ENCODE measurements at places on chromosomes 5 and 9.

DNA sequence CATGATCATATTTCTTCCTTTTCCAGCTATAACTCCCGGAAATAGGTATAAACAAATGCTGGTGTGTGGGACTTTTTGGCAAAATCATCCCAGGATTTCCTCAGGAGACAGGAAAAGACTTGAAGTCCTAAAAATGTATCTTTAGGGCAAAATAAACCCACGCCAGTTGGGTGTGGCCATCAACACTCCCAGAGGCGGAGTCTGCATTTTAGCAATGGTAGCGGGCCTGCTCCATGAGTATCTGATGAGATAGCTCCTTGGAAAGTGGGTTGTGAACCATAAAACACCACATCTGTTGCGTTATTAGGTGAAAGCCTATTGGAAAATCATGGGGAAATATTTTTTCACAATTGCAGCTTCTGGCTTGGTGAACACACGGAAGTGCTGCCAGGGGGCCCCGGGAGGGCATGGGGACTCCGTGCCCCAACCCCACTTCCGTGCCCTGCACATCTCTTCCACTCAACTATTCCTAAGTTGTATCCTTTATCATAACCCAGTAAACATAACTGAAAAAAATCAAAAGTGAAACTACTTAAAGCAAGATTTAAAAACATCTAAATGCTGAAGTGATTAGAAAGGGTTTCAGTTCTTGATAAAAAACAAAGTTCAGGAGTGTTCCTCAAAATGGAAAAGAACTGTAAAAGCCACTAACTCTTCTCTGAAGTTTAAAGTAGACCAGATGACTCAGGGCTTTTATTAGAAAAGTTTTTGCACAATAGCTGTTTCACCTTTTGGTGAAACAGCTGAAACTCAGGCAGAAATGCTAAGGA is 111.2 kb downstream of the LRRC70 start:
- DNase-seq = peak; percentile 1

- peak; percentile 67 for DNase-seq
Observed at GRCh38 chr9:134607971-134608370, 33.6 kb upstream of the COL5A1 start.

DNA sequence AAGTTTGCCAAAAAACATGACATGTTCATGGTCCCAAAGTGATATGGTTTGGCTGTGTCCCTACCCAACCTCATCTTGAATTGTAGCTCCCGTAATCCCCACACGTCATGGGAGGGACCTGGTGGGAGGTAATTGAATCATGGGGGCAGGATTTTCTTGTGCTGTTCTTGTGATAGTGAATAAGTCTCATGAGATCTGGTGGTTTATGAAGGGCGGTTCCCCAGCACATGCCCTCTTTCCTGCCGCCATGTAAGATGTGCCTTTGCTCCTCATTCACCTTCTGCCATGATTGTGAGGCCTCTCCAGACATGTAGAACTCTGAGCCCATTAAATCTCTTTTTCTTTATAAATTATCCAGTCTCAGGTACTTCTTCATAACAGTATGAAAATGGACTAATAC is 322.1 kb downstream of the MED10 start:
- DNase-seq = no peak

GRCh38 chr5:39159811-39160490 is 59.4 kb downstream of the FYB1 start:
- DNase-seq = no peak

GRCh38 chr5:56481428-56482357 is 248.6 kb upstream of the ANKRD55 start:
- DNase-seq = peak; percentile 71

GRCh38 chr5:125987677-125988255 is 435.4 kb upstream of the GRAMD2B start:
- DNase-seq = no peak

GRCh38 chr5:39270225-39270848 is 51.0 kb upstream of the FYB1 start:
- no peak for DNase-seq

DNA sequence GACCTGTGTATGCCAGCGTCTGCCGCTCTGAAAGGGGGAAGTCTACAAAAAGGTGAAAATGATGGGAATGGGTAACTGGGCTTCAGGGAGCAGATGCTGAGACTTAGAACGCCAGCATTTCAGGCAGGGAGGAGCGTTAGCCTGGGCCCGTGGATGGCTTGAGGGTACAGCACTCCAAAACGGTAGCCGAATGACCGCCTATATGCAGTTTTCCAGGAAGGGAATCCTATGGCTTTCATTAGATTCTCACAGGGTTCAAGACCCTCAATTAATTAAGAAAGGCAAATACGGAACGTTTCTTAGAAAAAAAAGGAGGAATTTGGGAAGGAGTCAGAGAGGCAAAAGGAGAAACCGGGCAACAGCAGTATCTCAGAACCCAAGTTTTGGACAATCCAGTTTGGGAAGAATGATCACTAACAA is 639 bp downstream of the AMACR start:
- DNase-seq = no peak

DNA sequence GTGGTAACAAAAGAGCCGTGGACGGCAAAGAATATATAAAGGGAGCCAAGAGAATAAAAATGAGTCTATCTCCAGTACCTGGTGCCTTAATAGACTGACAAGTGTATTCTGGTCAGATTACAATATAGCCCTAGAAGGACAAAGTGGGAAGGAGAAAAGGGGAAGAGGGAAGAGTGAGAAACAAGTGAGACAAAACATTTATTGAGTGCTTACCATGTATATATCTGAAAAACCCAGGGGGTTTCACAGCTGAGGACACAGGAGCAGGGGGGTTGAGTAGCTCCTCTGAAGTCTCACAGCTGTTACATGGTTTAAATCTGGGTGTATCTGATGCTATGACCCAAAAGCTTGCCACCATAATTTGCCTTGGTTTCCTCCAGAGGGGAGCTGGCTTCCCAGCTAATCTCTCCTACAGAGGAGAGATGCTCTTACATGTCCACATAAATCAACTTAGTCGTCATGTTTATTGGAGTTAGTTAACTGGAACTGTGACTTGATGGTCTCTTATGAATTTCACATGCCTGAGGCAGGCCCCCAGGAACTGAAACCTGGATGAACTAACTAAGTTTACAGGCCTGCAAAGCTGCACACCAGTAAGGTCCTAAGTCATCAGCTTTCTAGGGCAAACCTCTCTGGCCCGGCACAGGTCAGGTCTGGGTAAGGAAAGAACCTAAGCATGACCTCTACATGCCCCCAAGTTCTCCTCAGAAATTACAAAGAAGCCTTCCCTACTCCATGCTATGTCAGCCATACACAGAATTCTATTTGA is 15.5 kb downstream of the SIL1 start:
- no peak for DNase-seq

DNA sequence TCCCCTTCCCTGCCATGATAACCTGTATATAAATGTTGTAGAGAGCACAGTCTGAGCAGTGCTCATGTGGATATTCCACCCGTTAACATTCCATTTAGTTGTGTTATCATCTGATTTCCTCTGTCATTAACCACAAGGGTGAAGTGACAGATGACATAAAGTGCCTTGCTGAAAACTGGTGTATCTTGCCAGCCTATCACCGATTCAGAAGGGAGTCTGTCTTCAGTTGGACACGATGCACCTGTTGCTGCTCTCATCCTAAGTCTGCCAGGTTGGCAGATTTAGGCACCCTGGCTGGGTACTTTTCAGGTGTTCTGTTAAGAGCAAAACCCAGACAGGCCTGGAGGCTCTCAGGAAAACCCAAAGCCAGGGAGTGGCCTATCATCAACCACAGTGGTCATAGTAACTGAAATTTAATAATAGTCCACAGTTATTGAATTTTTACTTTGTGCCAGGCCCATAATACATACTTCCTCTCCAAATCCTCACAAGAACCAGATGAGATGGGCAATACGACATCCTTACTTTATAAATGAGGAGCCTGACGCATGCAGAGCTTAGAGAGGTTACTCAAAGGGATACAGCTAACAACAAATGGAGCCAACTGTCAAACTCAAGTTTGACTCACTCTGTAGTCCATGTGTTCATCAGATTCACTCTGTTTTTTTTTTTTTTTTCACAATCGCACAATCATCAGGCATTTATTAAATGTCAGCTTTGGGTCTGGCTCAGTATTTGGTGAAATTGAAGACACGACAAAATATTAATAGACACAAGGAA is 100.7 kb upstream of the SPRY4 start:
- DNase-seq = peak; percentile 64

DNA sequence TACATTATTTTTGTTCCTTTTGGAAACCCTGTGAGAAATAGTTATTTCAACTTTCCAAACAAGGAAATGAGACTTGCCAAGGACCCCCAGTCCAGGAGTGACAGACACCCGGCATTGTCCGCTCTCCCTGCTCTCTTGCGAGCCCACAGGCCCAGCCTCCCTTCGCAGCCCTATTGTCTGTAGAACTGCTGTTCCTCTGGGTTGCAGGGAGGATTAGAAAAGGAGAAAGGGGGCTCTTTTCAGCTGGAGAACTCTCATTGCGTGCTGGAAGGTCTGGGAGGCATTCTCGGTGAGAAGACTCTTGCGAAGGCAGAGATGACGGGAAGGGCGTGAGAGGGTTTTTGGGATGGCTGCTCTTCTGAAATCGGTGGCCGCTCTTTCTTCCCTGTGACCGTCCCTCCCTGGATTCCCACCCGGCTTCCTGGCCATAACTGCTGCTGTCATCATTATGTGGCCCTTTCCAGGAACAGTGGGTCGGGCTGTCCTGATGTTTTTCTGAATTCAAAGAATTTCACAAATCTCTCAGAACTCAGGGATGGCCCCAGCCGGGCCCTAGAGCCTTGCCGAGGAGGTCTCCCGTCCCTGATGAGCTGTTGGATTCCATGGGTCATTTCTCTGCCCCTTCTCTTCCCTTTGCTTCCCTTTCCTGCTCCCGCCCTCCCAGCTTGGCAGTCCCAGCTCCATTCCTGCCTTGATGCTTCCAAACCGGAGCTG is 29.8 kb downstream of the STC2 start:
- DNase-seq = no peak

GRCh38 chr9:94779693-94780290 is 53.3 kb downstream of the AOPEP start:
- DNase-seq = no peak

DNA sequence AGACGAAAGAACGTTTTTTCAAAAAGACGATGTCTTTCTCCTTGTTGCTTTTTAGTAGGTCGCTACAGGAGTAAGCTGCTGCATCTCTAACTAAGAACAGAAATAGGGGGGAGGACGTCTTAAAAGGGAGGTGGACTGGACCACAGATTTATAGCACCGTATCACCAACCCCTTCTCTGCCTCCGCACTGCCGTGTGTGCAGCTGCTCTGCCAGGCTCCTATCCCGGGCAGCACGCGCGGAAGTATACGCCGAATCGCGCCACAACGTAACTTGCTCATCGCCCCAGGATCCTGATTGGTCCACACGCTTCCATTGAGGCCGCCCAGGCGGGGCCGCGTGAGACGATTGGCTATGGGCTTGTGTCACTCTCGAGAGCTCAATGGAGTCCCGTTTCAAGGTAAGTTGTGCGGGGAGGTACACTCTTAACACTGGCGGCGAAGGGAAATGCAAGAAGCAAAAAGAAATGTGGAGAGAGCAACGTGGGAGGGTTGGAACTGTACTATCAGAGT is at the start of gene ELAVL2:
TSS of gene ELAVL2 (minus strand) at position 121 of the 510 bp plus-strand sequence. CDS start 64,006 bp downstream, outside the sequence.
- peak; percentile 88 for DNase-seq

DNA sequence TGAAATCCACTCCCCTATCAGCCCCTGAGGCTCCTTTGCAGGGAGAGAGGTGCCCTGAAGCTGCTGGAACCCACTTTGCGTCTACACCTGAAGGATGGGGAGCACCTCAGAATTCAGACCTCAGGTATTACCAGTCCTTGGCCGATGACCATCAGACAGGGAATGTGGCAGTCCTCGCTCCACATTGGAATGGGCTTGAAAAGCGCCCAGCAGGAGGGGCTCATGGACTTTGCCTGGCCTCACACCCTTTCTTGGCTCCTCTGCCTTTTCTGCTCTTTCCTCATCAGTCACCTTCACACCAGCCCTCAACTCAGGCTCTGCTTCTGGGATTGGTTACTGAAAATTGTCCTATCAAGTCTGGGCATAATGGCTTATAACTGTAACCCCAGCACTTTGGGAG is 83.9 kb downstream of the BARX1 start:
- DNase-seq = no peak

- no peak for DNase-seq
Observed at GRCh38 chr9:124780757-124781151, 3.8 kb downstream of the OLFML2A start.

- peak; percentile 3 for DNase-seq
Observed at GRCh38 chr5:64595031-64595855, 89.4 kb downstream of the RGS7BP start.

DNA sequence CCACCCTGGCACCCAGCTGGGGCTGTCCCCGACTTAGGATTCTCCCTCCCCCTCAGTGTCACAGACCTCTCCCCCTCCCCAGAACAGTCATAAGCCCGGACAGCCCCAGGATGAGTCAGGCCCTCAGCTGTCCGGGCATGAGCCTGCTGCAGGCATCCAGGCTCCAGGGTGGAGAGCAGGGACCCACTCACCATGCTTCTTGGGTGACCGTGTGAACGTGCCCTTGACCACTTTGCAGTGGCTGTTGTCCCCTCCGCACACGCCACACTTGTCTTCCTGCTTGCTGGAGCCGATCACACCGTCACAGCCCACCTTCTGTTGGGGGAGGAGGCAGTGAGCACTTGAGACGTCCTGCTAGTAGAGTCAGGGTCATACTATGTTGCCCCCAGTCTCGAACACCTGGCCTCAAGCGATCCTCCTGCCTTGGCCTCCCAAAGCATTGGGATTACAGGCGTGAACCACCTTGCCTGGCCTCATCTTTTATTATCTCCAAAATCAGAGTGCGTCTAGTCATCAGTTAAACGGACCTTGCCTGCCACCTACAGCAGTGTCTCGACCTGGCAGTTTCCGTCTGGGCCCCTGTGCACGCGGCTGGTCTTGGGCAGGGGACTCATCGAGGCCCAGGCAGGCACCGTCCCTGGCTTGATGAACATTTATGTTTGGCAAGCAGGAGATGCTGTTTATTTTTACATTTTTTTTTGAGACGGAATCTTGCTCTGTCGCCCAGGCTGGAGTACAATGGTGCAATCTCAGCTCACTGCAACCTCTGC is 72.6 kb downstream of the ZNF354C start:
- DNase-seq = peak; percentile 2

- no peak for DNase-seq
Observed at GRCh38 chr9:133842721-133843227, 104.6 kb upstream of the SARDH start.

DNA sequence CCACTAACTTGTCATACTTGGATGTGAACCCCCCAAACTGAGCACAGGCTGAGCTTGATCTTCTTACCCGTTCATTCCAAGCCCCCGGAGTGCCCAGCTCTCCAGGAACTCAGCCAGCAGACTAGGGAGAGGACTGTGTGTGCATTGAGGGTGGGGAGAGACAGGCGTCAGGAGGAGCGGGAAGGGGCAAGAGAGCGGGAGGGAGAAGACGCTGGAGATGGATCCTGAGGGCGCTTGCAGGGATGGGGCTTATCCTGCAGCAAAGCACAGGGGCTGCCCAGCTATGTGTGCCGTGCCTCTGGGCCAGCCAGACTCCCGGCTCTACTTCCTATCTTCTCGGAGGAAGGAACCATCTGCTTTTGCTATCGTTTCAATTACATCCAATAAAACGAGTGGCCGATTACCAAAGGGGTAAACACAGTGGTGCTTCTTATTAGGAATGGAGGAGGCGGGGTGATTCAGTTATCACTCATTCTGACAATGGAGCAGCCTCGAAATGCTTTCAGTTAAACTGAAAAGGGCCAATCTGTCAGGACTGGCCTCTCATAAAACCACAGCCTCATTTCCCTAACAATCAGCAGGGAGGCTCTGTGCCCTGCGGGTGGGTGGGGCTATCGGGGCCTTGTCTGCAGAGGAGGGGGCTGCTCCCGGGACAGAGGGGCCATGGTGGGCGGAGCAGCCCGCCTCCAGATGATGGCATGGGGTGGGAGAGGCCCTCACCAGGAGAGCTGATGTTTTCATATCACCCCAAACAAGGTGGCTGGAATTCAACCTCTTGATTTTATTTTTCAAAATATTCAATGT is 168.2 kb downstream of the DAB2IP start:
- peak; percentile 22 for DNase-seq

All from mesenchymal stem cell (in vitro differentiated cells and primary cell).